ENCODE measurements at places on chromosomes 16 and 17.

DNA sequence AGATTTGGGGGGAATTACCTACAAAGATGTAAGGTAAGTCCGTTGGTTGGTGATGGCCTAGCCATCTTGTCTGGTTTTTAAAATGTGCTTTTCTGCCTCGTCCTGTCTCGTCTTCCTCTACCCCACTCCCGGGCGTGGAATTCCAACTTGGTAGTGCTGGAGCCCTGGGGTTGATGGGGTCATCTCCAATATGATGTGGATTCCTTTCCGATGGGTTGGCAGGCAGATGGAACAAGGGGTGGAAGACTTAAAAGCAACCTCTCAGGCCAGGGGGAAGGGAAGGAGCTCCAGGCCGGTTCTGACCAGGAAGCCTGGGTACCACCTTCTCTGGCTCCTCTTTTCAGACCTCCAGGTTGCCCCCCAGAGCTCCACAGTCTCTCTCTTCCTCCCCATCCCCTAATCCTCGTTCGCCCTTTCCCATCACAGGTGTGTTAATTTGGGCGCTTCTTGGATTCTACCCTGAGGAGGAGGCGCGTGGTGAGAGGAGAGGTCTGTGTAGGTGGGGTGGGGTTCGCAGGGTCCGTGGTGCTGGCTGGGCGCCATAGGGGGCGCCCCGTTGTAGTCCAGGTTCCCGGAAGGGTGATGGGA is 5.1 kb upstream of the HOXB2 start:
- no peak for DNase-seq

GRCh38 chr17:74547736-74548135 is 1.8 kb upstream of the CD300C start:
- no peak for DNase-seq

DNA sequence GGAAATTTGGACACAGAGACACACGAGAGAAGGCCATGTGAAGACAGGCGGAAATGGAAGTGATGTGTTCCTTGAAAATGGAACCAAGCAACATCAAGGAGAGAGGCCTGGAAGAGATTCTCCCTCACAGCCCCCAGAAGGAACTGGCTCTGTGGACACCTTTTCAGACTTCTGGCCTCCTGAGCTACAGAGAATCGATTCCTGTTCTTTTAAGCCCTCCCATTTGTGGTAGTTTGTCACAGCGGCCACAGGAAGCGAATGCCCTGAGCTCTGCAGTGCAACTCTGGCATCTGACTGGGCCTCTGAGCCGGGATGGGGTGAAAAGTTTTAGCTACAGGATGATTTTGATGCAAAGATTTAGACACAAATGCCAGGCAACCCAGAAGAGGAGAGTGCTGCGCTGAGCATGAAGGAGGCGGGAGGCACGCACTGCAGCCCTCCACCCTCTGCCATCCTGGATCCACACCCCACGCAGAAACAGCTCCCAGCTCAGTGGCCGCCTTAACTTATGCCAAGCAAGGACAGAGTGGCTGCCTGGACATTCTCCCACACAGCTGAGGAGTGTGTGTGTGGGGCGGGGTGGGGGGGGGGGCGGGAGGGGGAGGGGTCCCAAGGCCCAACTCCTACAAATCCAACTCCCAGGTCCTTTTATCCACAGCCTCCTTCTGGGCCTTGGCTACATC is 2.2 kb downstream of the TIMP2 start:
- DNase-seq: no peak

GRCh38 chr17:81928544-81929252 is 1.2 kb upstream of the MAFG start:
- DNase-seq: peak; percentile 25

GRCh38 chr17:76957678-76958464 is 89.7 kb downstream of the MGAT5B start:
- no peak for DNase-seq

DNA sequence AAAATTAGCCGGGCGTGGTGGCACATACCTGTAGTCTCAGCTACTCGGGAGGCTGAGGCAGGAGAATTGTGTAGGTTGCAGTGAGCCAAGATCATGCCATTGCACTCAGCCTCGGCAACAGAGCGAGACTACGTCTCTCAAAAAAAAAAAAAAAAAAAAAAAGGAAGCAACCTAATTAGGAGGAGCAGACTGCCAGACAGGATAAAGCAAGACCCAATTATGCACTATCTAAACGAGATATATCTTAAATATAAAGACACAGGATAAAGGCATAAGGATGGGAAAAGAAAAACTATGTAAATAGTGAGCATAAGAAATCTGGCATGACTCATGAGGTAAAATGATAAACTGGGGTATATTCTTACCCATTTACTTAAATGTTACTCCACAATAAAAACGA is 4.9 kb downstream of the TXNDC11 start:
- DNase-seq: no peak

DNA sequence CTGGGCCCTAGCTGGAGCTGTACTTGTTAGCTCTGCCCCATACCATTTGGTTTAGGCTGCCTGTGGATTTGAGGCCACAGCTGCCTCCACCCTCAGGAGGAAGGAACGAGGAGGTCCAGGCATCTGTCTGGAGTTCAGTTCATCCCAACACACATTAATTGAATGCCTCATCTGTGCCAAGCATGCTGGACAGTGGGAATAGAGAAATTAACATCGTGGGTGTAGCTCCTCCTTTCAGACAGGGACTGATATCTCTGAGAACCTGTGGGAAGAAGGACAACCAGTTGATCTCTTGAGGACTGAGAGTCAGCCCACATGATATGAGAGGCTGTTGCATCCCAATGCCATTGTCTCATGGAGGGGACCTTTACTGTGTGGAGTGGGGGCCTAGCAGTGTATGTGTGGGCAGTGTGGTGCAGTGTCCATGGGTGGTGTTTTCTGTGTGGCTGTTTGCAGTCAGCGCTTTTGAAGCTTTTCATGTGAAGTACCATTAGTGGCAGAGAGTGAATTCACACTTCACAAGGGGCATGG is 29.4 kb upstream of the DDX52 start:
- no peak for DNase-seq

Data from iPS-NIHi11 (cell line).